ENCODE measurements at places on chromosomes 3 and 15.
A peak's percentile ranks its signal among the peaks of the same experiment; 100 is the strongest.

- DNase-seq = peak; percentile 44
Observed at GRCh38 chr3:125357032-125357658, 18.0 kb downstream of the ZNF148 start.

DNA sequence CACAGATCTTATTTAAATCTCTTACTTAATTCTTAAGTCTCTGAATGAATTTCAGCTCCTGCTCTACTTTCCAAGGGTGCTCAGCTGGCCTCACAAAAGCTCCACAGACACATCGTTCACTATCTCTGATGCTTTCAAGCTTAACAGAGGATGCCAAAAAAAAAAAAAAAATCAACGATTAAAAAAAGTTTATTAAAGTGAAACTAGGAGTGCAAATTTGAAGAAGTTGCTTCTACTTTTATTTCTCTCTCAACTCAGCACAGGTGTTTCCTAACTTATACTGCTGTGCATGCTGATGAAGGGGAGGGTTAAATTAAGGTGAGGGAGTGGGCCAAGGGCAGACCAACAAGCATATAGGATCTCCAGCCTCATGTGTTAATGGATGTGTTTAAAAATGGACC lies 157.2 kb downstream of the TIGIT start:
- DNase-seq = no peak

GRCh38 chr3:160400702-160401150 lies 1.3 kb downstream of the SMC4 start:
- no peak for DNase-seq

DNA sequence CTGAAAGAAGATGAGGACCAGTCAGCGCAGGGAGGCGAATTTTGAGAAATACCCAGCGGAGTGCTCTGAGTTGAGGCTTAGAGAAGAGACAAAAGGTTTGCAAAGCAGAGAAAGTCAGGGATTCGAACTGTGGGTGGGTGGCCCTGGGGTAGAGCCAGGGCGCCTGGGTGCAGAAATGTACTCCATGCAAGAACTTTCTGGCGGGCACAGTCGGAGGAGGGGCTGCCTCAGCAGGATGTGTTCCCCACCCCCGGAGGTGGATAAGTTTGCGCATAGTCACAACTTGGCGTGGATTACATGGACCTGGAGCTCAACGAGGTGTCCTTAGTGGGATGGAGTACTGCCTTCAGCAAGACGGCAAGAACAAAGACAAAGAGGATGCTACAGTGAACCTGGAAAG lies 117.3 kb upstream of the ALDH1A3 start:
- DNase-seq = no peak

- DNase-seq = no peak
Observed at GRCh38 chr15:57920911-57921310, 144.6 kb downstream of the ALDH1A2 start.

GRCh38 chr3:41867533-41867932 lies 94.4 kb downstream of the ULK4 start:
- no peak for DNase-seq

DNA sequence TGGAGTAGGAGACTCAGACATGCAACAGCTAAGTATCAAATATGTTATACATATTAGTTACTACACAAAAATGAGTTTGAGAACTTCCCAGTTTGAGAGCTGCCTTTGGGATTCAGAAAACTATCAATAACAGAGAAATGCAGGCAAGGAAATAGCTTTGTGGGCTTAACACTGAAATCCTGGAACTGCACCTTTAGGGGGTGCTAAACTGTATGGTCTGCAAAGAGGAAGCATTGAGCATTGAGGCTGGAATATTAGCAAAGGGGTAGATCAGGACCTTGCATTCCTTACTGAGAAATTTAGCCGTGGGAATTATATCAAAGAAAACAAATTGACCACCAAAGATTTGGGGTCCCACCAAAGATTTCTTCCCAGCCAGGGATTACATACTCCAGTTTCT lies 580.0 kb downstream of the ZNF385D start:
- no peak for DNase-seq
